Activated CD4-positive, alpha-beta T cell treated with anti-CD3 and anti-CD28 coated beads, Interleukin-2, amount 10 ng/mL, durations not matched to agents 24 days and 14 days (primary cell): ENCODE measurements at places on chromosomes 1 and 21.

- no peak for DNase-seq
These were observed 685.0 kb downstream of the ADGRL2 start for GRCh38 chr1:82485591-82486369.

DNA sequence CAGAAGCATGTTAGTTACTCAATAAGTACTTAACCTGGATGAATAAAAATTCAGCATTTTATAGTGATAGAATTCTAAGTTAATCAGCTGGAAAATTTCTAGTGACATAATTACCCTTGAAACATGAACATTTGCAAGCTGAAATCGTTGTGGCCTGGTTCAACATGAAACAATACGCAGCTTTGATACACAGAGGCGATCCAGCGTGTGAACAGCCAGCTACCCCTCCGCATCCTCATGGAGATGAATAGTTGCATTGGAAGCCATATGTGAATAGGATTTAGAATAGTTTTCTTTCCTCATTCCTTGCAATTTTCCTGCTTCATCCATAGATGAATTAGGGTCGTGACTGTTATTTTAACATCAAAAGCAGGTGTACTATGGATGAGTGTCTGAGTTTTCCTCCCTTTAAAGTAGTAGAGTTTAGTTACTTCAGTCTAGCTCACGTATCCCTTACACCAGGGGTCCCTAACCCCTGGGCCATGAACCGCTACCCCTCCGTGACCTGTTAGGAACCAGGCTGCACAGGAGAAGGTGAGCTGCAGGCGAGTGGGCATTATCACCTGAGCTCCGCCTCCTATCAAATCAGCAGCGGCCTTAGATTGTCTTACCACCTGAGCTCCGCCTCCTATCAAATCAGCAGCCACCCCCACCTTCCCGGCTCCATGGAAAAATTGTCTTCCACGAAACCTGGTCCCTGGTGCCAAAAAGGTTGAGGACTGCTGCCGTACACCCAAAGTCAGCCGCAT lies 6.2 kb upstream of the TARBP1 start:
- DNase-seq, result no peak

GRCh38 chr1:242206994-242207393 lies 208.1 kb upstream of the MAP1LC3C start:
- no peak for DNase-seq

- DNase-seq, result no peak
These were observed 156.4 kb downstream of the PTGER3 start for GRCh38 chr1:70891051-70891843.

GRCh38 chr1:172601046-172601630 lies 57.8 kb upstream of the FASLG start:
- no peak for DNase-seq

DNA sequence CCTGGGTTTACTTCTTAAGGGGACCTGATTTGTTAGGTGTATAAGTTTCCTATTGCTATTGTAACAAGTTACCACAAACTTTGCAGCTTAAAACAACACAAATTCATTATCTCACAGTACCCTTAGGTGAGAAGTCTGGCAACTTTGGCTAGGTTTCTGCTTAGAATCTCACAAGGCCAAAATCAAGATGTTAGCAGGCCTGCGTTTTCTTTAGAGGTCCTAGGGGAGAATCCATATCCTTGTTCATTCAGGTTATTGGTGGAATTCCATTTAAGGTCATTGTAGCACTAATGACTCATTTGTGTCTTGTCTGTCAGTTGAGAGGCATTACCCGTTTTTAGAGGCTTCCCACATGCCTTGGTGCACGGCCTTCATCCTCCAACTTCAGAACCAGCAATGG lies 8.2 kb upstream of the SH2D1B start:
- no peak for DNase-seq

- no peak for DNase-seq
These were observed 12.8 kb downstream of the ARID4B start for GRCh38 chr1:235315173-235315572.
